Activated CD8-positive, alpha-beta T cell treated with anti-CD3 and anti-CD28 coated beads, Interleukin-2, amount 10 ng/mL, durations not matched to agents 7 days and 5 days (primary cell): ENCODE measurements at places on chromosomes 7 and 10.

GRCh38 chr7:131741446-131741845 is 185.0 kb upstream of the PODXL start:
- no peak for DNase-seq

DNA sequence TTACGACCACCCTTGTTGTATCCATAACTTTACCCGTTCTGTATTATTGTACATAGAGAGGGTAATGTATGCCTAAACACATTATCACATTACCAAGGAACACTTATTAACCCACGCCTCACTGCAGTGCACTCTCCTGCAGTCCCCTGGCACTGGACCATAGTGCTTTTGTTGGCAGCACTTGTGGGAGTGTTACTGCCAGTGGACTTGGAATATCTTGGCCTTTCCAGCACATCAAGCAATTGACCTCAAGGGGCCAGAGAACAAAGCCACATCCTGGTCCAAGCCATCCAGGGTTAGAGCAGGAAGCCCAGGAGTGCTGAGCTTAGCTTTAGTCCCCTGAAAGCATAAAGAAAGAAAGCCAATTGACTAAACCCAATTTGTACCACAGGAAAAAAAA is 304.2 kb downstream of the PCDH15 start:
- DNase-seq = no peak

DNA sequence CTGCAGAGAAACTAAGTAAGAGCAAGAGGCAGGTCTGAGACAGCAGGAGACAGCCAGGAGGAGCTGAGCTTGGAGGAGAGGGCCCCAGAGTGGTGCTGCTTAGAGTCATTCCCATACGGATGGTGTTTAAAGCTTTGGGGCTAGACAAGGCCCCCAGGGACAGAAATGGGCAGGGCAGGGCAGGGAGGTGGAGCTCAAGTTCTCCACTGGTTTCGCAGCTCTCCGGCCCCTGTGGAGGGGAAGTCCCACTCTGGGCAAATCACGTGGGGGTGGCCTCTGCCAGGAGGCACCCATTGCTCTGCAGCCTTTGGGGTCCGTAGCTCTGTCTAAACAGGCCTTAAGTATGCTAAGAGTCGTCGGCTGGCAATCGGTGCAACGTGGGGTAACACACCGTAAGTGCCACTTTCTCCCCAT is 1.0 kb upstream of the PTPRE start:
- DNase-seq = no peak

DNA sequence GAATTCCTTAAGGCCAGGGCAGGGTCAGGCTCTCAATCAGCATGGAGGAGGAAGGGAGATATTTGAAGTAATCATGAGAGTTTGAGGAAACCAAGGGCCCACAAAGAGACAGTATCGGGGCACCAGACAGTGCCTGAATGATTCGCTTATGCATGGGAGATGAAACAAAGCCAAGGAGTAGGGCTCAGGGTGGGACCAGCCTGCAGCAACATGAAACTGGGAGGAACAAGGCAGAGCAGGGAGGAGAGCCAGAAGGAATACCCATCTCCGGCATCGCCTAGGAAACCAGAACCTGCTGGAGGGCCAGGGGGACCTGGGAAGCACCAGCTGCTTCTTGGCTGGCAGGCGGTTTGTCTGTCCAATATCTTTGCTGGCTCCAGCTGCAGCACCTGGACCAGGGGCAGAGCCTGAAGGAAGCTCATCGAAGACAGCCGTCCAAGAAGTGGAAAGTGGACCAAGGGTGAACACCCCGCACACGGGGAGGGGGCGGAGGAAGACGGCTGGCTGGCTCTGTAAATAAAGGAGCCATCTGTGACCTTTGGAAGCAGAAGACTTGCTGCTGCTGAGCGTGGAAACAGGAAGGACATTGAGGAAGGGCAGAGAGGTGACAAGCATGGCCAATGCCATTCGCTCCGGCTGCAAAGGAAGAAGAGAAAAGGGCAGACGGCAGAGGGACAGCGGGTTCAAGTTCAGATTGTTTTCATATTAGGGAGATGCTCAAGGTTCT is 34.4 kb upstream of the ECHDC3 start:
- DNase-seq = no peak

DNA sequence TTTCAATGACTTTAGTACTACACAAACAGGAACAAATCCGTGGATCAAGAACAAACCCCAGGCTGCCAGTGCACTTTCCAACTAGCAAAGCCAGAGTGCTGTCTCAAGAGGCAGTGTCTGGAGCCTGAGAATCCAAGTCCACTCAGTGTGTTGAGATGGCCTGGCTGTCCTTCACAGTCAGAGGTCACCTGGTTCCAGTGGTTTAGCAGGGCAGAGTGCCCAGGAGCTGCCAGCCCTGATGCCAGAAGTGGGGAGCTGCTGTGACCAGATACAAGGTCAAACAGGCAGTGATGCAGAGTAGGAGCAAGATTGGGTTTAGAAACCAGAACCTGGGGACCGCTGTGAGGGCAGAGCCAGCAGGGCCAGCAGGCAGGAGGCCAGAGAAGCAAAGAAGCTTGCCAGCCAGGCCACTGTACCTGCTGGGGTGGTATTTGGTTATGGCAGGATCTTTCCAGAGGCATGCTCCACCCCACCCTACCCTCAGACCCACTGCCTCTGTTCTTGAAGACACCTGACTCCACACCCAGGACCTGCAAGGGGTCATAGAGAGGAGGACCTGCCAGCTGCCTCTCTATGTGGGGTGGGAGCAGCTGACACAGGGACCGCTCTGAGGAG is 35.6 kb upstream of the C10orf90 start:
- DNase-seq = no peak

DNA sequence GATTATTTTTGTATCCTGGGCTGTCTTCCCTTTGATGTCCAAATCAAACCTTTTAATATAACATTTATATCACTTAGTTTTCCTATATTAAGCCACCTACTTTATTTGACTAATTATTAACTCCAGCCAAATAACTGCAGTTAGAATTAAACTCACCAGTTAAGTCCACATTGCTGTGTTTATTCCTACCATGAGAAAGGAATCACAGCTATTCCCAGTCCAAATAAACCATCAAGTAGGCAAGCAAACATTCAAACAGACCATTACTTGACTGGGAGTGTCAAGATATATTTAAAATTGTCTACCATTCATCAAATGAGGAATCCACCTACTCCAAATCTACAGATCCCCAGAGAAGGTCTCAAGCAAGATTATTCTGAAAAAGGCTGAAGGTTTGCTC is 22.4 kb downstream of the PDE1C start:
- no peak for DNase-seq

- no peak for DNase-seq
Observed at GRCh38 chr7:114354306-114354705, 60.3 kb upstream of the FOXP2 start.

- no peak for DNase-seq
Observed at GRCh38 chr10:13383399-13383761, 35.3 kb upstream of the SEPHS1 start.

DNA sequence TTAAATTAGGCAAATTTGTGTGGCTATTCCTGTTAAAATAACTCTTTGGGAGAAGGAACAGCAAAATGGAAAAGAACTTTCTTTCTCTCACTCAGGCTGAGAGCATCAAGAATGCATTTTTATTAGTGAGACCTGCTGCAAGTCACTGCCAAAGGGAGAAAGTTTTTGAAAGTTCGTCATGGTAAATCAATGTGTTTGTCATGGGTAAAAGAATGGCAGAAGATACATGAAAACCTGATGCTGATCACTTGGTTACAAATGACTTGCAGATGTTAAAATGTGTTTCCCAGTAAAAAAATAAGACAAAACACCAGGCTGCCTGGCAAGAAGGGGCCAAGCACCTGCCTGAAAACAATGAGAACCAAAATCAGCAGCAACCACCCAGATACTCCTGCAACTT is 484.7 kb upstream of the NRP1 start:
- no peak for DNase-seq

DNA sequence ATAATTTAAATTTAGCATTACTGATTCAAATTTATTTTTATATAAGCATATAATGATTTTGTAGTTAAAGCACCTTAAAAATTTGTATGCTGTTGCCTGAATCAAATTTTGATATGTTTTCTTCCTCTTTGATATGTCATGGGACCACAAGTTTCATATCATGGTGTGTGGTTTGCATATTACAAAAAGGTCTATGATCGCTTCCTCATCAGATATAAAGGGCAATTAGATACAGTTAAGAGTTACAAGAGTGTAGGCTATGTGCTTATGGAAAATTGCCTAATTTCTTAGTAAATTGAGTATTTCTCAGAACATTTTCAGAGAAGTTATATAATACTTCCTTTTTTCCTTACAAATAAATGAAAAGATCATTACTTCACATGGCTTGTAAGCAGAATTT is 22.2 kb downstream of the MRC1 start:
- no peak for DNase-seq

GRCh38 chr10:132593389-132593788 is 55.8 kb downstream of the INPP5A start:
- DNase-seq = peak; percentile 46
